Peyer's patch (tissue), 4 donors: ENCODE measurements at places on chromosomes 11 and 22. TPM values are rescaled to one million over a fixed set of nuclear protein-coding genes. Genes with fewer than 3 reads are reported as not detected.

DNA sequence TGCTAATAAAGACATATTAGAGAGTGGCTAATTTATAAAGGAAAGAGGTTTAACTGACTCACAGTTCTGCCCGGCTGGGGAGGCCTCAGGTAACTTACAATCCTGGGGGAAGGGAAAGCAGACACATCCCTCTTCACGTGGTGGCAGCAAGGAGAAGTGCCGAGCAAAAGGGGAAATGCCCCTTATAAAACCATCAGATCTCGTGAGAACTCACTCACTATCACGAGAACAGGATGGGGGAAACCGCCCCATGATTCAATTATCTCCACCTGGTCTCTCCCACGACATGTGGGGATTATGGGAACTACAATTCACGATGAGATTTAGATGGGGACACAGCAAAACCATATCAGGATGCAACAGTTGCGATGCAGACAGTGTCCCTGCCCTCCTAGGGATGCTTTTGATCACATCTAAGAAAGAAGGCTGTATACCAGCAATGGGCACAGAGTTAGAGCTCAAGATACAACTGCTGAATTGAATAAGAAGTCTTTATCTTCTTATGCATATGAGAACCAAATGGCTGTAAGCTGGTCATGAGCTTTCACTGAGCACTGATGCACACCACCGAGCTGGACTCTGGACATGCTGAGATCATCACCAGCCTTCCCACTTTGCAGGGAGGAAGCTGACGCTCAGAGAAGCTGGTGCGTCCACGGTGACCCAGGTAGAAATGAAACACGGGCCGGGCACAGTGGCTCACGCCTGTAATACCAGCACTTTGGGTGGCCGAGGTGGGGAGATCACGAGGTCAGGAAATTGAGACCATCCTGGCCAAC, 255.2 kb downstream of the MN1 start:
- no peak for DNase-seq

DNA sequence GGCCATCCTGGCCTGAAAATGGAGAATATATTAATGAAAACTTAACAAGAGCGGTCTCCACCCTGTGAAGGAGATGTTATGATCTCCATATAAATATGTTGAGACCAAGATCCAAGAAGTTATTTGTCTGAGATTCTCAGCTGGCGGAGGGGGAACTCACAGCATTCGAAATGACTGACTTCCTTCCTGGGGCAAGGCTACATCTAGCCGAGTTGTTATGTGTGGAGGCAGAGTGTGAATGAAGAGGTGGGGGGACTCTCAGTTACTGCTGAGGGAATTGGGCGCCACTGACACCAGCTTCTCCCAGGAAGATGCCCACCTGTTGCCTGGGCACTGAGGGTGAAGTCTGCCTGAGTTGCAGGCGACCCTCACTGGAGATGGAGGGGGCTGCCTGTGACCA, 5.9 kb downstream of the HTR3A start:
- DNase-seq = peak; percentile 18

DNA sequence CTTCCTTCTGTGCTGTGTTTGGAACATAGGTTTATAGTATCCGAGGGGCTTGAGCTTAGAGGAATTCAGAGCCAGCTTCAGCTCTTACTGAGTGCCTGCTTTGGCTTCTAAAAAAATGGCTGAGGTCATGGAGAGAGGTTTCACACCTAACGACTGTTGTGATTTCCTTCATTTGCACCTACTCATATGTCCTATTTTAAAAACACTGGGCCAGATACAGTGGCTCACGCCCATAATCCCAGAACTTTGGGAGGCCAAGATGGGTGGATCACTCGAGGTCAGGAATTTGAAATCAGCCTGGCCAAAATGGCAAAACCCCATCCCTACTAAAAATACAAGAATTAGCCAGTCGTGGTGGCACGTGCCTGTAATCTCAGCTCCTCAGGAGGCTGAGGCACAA, 38.3 kb upstream of the SYT13 start:
- no peak for DNase-seq

CHEK2 gene
- 13.6 TPM for total RNA-seq
